ENCODE measurements at places on chromosomes 12 and 14. TPM values are rescaled to one million over a fixed set of nuclear protein-coding genes. Genes with fewer than 3 reads are reported as not detected.
A peak's percentile ranks its signal among the peaks of the same experiment; 100 is the strongest.

- no peaks in the 10 kb centered on the region for H3K36me3 ChIP-seq
- H3K4me3 ChIP-seq, result peak overlapping the region; percentile 7
- H3K27ac ChIP-seq, result peak overlapping the region; percentile 27
- peak; percentile 90 for DNase-seq
- H3K27me3 ChIP-seq, result no peaks in the 10 kb centered on the region
- H3K4me1 ChIP-seq, result peaks cover 22% of the 10 kb centered on the region
Measured at GRCh38 chr14:22545842-22546721, 42.9 kb downstream of the DAD1 start.

GRCh38 chr12:5447320-5447719 is 15.4 kb downstream of the NTF3 start:
- H3K4me3 ChIP-seq, result no peak overlapping the region
- DNase-seq, result no peak
- no peaks in the 10 kb centered on the region for H3K36me3 ChIP-seq
- H3K27me3 ChIP-seq, result peaks cover 10% of the 10 kb centered on the region

- no peaks in the 10 kb centered on the region for H3K27me3 ChIP-seq
- H3K4me1 ChIP-seq, result no peaks in the 10 kb centered on the region
- DNase-seq, result no peak
- no peak overlapping the region for H3K27ac ChIP-seq
- no peak overlapping the region for H3K4me3 ChIP-seq
Measured at GRCh38 chr12:110965574-110965973, 45.2 kb upstream of the MYL2 start.

- H3K4me1 ChIP-seq, result no peaks in the 10 kb centered on the region
- no peak overlapping the region for H3K4me3 ChIP-seq
- H3K27ac ChIP-seq, result no peak overlapping the region
- H3K27me3 ChIP-seq, result no peaks in the 10 kb centered on the region
- peak; percentile 1 for DNase-seq
- H3K36me3 ChIP-seq, result peaks cover 23% of the 10 kb centered on the region
Measured at GRCh38 chr12:109582636-109583035, 9.0 kb downstream of the MVK start.

- peaks cover 22% of the 10 kb centered on the region for H3K4me1 ChIP-seq
- H3K27ac ChIP-seq, result peak overlapping the region; percentile 92
- H3K27me3 ChIP-seq, result no peaks in the 10 kb centered on the region
- H3K36me3 ChIP-seq, result no peaks in the 10 kb centered on the region
- peak; percentile 34 for DNase-seq
Measured at GRCh38 chr12:45284096-45284901, 68.4 kb downstream of the ANO6 start.

- peaks cover 10% of the 10 kb centered on the region for H3K4me1 ChIP-seq
- H3K27ac ChIP-seq, result no peak overlapping the region
- peaks cover 3% of the 10 kb centered on the region for H3K27me3 ChIP-seq
- DNase-seq, result no peak
- no peaks in the 10 kb centered on the region for H3K36me3 ChIP-seq
- H3K4me3 ChIP-seq, result no peak overlapping the region
Measured at GRCh38 chr12:95390192-95390591, 83.8 kb upstream of the METAP2 start.

- no peaks in the 10 kb centered on the region for H3K36me3 ChIP-seq
- peaks cover 4% of the 10 kb centered on the region for H3K27me3 ChIP-seq
- H3K4me1 ChIP-seq, result peaks cover 10% of the 10 kb centered on the region
- no peak overlapping the region for H3K4me3 ChIP-seq
Measured at GRCh38 chr12:105706321-105706972, 376.0 kb downstream of the C12orf75 start.

GRCh38 chr12:130795906-130796305 is 43.1 kb downstream of the STX2 start:
- H3K36me3 ChIP-seq, result peaks cover 54% of the 10 kb centered on the region
- no peaks in the 10 kb centered on the region for H3K4me1 ChIP-seq
- no peaks in the 10 kb centered on the region for H3K27me3 ChIP-seq
- no peak for DNase-seq

DNA sequence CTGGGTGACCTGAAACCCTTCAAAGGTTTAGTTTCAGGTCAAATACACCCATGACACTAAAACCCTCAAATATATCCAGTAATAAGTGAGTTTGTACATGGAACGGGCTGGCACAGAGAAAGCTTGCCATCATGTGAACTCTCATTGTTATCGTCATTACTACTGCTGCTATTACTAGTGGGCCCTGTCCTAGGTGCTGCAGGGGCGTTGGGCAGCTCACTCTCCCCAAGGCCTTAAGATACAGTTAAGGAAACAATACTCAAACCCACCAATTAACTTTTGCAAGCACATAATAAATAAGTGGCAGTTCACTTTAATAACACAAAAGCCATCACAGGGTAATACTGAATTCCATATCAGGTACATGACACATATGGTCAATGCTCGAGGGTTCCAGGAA is 71.3 kb downstream of the SPTB start:
- no peak for DNase-seq
- H3K27me3 ChIP-seq, result peaks cover 4% of the 10 kb centered on the region
- H3K4me3 ChIP-seq, result no peak overlapping the region
- H3K4me1 ChIP-seq, result peaks cover 23% of the 10 kb centered on the region
- no peak overlapping the region for H3K27ac ChIP-seq

DNA sequence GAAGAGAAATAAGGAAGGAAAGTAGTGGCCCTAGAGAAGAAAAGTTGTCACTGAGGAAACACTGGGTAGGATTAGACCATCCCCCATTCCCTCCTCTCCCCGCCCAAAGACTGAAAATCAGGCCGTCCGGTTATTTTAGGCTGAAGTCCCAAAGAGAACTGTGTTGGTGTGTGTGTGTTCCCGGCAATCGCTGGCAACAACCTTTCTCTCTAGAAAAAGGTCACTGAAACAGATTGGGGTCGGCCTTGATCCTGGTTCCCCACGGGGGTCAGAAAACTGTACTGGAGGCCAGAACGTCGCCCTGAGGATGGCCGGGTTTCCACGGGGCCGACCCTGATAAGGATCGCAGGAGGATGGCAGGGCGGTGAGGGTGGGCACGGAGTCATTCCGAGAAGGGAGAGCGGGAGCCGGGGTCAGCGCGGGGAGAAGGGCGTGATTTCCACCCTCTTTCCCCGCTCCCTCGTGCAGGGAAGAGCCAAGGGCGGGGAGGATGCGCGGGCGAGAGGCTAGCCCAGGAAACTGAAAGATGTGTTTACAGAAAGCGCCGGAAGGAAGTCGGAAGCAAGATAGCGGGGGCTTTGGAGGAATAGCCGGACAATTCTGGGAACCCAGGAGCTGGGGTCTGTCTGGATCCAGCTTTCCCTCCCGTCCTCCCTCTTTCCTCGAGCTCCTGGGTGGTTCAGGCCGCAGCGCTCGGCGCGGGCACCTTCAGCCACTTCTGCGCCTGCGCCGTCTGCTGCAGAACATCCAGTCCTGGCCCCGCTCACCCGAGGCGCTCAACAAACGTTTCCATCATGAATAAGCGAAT is 25.3 kb upstream of the SPTLC2 start:
- H3K27ac ChIP-seq, result peak overlapping the region; percentile 88
- no peaks in the 10 kb centered on the region for H3K36me3 ChIP-seq
- peaks cover 28% of the 10 kb centered on the region for H3K4me1 ChIP-seq
- DNase-seq, result peak; percentile 86

Gene EXOC3L4
- not detected for total RNA-seq

Gene MOK
- 86.1 TPM for total RNA-seq

Gene NRXN3
- total RNA-seq, result 1.8 TPM

Gene ARL6IP4
- 117 TPM for total RNA-seq

Gene FAM216A
- 8.3 TPM for total RNA-seq

Gene KRT75
- total RNA-seq, result not detected

Gene FAM90A1
- total RNA-seq, result not detected

Gene CDH24
- 3.3 TPM for total RNA-seq

Gene ZFC3H1
- 36.6 TPM for total RNA-seq

Gene BIN2
- total RNA-seq, result not detected

Gene KRT77
- total RNA-seq, result not detected
